ENCODE measurements at places on chromosomes 3 and 15.

GRCh38 chr3:19937459-19938294 lies 3.7 kb upstream of the EFHB start:
- no peak for DNase-seq

DNA sequence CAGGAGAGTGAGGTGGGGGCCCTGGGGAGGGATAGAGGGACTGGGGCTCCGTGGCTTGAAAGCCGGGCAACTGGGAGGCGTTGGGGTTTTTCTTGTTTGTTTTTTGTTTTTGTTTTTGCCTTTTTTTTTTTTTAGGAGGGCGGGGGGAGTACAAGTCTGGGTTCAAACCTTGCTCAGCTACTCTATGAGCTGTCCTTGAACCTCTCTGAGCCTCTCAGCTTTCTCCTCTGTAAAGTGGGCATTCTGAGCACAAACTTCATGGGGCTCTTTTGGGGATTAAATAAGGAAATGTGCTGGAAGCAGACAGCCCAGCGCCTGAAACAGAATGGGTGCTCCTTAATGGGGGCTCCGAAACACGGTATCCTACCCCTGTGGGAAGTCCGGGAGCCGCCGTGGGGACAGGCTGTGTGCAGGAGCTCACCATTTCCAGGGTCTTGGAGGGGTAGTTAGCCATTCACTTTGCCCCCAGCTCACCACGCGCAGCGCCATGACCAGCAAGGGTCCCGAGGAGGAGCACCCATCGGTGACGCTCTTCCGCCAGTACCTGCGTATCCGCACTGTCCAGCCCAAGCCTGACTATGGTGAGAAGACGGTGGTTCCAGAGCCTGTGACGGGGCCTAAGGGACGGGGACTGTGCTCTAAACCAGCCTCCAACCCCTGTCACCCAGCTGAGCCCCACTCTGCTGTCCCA lies 388 bp downstream of the ACY1 start:
- no peak for DNase-seq

DNA sequence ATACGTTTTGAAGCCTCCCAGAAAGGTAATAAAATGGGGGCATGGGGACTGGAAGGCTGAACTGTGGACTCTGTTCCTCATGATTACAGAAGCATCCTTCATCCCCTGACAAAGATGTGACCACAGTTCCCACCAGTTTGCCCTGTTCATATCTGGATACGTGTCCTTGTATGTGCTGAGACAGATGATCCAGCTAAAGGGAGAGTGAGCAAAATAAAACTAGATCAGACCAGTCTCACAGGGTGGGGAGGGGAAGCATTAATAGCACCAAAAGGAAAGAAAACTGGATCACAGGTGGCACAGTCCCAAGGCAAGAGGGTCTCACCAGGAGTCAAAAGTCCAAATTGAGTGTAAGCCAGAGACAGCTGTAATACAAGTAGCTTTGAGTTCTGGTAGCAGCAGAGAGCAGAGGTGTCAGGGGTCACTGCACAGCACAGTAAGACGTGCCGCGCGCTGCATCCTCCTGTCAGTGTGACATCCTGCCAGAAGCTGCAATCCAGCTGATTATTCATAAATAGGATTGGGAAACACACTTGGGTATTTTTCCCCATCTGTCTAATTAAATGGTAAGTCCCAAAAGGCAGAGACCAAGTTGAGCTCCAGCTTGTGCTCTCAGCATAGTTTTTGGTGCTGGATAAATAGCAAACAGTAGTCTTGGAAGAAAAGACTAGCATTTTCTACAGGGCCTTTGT lies 560.0 kb upstream of the CFAP20DC start:
- no peak for DNase-seq

DNA sequence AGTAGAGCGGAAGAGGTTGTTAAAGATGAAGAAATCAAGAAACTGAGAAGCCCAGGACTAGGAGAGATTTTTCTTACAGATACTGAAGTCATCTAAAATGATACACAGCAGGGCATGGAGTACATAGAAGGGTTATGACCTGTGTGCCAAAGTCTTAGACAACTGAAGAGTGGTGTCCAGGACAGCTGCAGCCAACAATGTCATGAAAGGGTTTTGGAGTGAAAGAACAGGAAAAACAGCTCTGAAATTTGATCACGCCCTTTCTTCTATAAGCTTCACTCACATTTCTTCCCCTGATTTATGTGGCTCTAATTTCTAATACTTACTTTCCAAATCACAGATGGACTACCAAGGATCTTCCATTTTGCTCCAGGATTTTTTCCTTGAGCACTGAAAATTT lies 3.0 kb downstream of the CFAP20DC start:
- DNase-seq = no peak

DNA sequence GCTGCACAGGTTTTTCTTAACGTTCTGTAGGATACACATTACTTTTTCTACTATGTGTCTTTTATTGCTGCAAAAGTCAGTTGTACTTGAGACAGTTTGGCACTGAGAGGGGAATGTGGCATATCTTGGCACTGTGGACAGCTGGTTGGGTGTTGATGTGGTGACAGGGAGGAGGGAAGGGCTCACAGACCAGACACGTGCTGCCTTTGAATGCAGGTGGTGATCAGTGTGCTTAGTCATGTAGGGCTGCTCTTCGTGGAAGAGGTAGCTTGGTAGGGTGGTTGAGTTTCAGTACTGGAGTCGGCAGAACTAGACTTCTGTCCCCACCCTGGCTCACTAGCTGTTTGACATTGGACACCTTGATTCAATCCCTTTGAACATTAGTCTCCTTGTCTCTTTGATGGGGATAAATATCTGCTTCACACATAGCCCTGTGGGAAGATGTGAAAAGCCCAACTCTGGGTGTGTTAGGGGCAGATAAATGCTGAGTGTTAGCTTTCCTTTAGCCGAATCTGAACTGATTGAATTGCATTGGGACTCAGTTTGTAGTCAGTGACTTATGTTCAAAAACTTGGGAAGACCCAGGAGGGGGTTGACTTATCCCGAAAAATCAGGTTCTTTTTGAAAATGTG lies 108.4 kb downstream of the PTPRG start:
- no peak for DNase-seq

GRCh38 chr15:42348083-42348482 lies 11.2 kb upstream of the CAPN3 start:
- no peak for DNase-seq

GRCh38 chr3:54963641-54964040 lies 35.8 kb upstream of the LRTM1 start:
- DNase-seq = no peak

DNA sequence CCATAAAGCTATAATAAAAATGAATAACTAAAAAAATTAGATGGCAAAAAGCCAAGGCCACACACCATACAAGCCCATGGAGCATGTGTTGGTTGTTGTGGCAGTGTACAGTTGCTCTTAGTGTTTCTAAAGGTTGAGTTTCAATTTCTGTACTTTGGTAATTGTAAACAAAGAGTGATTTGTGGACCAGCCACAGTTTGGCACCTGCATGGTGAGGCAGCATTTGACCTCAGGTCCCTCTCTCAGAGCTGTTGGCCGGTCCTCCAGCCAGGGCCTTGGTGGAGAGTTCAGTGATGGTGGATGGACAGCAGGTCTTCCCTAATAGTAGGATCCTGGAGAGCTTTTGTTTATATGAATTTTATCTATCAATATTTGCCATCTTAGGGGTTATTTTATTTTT lies 5.6 kb downstream of the ACAD9 start:
- DNase-seq = no peak

All from amygdala (tissue), 56 donors.